ENCODE measurements at places on chromosomes 4 and X. TPM values are rescaled to one million over a fixed set of nuclear protein-coding genes. Genes with fewer than 3 reads are reported as not detected.

The INTS12 gene
- 19.2 TPM for total RNA-seq

The AVPR2 gene
- total RNA-seq: 4.6 TPM

The TMEM150C gene
- 3.5 TPM for total RNA-seq

The SETD7 gene
- total RNA-seq: 79.0 TPM

The SSX1 gene
- not detected for total RNA-seq

The NDNF gene
- 3.5 TPM for total RNA-seq

The PPP1R2C gene
- not detected for total RNA-seq

The TFDP3 gene
- not detected for total RNA-seq

The BEX5 gene
- 7.7 TPM for total RNA-seq

The VCX2 gene
- not detected for total RNA-seq

The MAGED4 gene
- 2.2 TPM for total RNA-seq

The TLR2 gene
- 49.9 TPM for total RNA-seq

DNA sequence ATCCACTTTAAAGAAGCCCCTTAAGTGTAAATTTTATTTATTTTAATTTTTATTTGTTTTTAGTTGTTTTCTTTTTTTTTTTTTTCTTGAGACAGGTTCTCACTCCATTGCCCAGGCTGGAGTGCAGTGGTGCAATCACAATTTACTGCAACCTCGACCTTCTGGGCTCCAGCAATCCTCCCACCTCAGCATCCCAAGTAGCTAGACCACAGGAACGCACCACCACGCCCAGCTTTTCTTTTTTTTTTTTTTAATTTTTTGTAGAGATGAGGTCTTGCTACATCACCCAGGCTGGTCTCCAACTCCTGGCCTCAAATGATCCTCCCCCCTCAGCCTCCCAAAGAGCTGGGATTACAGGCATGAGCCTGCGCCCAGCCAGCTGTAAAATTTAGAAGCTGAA lies 6.0 kb downstream of the SAT1 start:
- H3K27ac ChIP-seq: no peak overlapping the region
- H3K27me3 ChIP-seq: no peaks in the 10 kb centered on the region
- no peaks in the 10 kb centered on the region for H3K4me1 ChIP-seq
- no peak for DNase-seq
- H3K36me3 ChIP-seq: no peaks in the 10 kb centered on the region

DNA sequence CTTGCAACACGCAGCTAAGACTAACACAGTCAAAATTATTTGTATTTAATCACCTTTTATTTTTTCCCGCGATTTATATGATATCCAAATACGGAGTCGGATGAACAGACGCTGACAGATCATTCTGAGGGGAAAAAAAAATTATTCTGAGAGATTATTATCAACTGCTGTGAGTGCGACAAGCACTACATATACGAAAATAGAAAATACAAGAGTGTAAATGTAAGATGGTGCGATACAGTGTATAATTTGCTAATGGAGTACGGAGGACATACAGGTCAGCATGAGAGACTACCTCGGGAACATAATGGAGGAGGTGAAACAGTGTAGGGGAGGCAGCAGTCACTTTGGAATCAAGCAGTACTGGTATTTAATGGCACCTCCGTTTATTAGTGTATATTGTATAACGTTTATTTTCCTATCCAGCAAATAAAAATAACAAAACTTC lies 2.8 kb upstream of the LIN54 start:
- no peaks in the 10 kb centered on the region for H3K4me1 ChIP-seq
- no peak overlapping the region for H3K27ac ChIP-seq
- H3K36me3 ChIP-seq: no peaks in the 10 kb centered on the region

DNA sequence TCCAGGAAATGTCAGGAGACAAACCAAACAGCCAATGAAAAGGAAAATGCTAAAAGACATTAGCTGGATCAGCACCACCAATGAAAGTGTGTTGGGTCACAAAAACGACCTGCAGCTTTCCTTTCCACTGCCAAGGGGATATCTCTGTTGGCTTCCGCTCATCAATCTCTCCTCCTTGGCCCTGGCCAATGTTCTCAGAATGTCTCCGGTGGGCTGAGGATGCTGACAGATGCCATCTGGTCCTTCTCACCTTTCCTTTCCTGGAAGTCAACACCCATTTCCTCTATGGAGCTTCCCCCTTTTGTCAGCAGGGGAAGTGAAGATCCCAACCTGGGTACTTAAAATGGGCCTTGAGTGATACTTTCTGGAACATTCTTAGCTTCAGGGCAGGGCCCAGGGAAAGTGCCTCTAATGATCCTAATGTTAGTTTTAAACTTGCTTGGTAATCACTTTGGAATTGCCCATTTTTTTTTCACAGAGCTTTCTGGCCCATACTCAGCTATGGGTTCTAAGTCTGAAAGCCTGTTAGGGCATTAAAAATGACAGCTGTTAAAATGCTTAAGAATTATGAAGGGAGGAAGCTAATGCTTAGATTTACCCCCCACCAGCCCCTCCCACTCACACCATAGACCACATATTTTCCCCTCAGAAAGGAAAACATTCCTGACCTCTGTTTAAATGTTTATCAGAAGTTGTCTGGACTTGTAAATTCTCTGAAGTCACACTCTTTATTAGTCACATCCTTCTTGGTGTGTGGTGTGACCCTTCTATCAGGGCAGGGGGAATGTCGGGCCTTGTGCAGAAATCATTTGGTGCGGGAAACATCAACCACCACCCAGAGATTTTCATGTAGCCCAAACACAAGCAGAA lies 29.2 kb downstream of the IGFBP7 start:
- H3K4me3 ChIP-seq: no peak overlapping the region
- H3K4me1 ChIP-seq: peaks cover 2% of the 10 kb centered on the region
- peak; percentile 76 for DNase-seq
- H3K36me3 ChIP-seq: no peaks in the 10 kb centered on the region
- H3K27ac ChIP-seq: peak overlapping the region; percentile 100

- H3K36me3 ChIP-seq: no peaks in the 10 kb centered on the region
- DNase-seq: no peak
- no peak overlapping the region for H3K27ac ChIP-seq
- no peaks in the 10 kb centered on the region for H3K4me1 ChIP-seq
These were observed 5.2 kb upstream of the SLC2A9 start for GRCh38 chr4:10026485-10026884.

DNA sequence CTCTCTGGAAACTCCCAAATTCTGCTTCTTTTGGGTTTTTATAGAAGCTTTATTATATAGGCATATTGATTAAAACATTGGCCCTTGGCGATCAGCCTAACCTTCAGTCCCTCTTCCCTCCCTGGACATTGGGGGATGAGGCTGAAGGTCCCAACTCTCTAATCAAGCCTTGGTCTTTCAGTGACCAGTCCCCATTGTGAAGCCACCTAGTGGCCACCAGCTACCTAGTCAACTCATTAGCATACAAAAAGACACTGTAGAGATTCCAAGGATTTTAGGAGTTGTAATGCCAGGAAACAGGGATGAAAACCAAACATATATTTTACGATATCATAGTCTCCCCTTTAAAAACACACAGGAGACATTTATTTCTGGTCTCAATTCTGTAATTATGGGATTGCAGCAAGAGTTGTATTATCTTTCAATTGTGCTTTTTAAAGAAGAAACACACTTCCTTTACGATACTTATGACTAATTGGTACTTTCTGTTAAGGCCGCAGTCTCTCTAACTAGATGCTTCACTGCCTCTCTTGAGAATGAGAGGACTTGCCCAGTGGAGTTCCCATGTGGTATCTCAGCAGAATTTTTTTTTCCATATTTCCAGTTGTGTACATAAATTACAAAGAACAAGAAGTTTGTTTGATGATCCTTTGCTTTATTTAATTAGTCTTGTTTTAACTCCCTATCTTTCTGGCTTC lies 58.2 kb downstream of the WDR17 start:
- H3K4me1 ChIP-seq: no peaks in the 10 kb centered on the region
- no peaks in the 10 kb centered on the region for H3K27me3 ChIP-seq
- no peaks in the 10 kb centered on the region for H3K36me3 ChIP-seq
- DNase-seq: no peak
- H3K27ac ChIP-seq: no peak overlapping the region
- no peak overlapping the region for H3K4me3 ChIP-seq

- H3K27ac ChIP-seq: no peak overlapping the region
- H3K36me3 ChIP-seq: no peaks in the 10 kb centered on the region
- H3K4me3 ChIP-seq: no peak overlapping the region
- H3K4me1 ChIP-seq: no peaks in the 10 kb centered on the region
- no peaks in the 10 kb centered on the region for H3K27me3 ChIP-seq
These were observed 106.8 kb downstream of the STOX2 start for GRCh38 chr4:184011826-184012380.

GRCh38 chrX:23292988-23293651 lies 41.5 kb upstream of the PTCHD1 start:
- H3K4me1 ChIP-seq: no peaks in the 10 kb centered on the region
- H3K27me3 ChIP-seq: no peaks in the 10 kb centered on the region
- no peaks in the 10 kb centered on the region for H3K36me3 ChIP-seq

- H3K4me1 ChIP-seq: no peaks in the 10 kb centered on the region
- H3K27me3 ChIP-seq: no peaks in the 10 kb centered on the region
- DNase-seq: no peak
- H3K4me3 ChIP-seq: no peak overlapping the region
These were observed 22.0 kb downstream of the AFAP1 start for GRCh38 chr4:7917669-7918068.

GRCh38 chr4:28548594-28548993 lies 1688.0 kb downstream of the STIM2 start:
- DNase-seq: no peak
- no peak overlapping the region for H3K4me3 ChIP-seq
- H3K36me3 ChIP-seq: no peaks in the 10 kb centered on the region
- H3K4me1 ChIP-seq: no peaks in the 10 kb centered on the region
- no peak overlapping the region for H3K27ac ChIP-seq

DNA sequence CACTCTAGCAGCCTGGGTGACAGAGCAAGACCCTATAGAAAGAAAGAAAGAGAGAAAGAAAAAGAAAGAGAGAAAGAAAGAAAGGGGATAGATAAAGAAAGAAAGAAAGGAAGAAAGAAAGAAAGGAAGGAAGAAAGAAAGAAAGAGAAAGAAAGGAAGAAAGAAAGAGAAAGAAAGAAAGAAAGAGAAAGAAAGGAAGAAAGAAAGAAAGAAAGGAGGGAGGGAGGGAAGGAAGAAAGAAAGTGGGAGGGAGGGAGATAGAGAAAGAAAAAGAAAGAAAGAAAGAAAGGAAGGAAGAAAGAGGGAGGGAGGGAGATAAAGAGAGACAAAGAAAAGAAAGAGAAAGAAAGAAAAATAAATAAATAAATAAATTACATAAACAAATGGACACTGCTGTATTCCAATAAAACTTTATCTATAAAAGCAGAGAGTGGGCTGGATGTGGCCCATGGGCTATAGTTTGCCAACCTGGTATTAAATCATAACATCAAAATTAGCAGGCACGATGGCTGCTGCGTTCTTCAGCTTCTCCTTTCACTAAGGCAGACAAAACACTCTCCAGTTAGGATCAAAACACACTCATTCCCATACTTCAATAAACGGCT lies 165.0 kb downstream of the ZNF674 start:
- no peaks in the 10 kb centered on the region for H3K36me3 ChIP-seq
- no peak overlapping the region for H3K4me3 ChIP-seq
- H3K27ac ChIP-seq: no peak overlapping the region

DNA sequence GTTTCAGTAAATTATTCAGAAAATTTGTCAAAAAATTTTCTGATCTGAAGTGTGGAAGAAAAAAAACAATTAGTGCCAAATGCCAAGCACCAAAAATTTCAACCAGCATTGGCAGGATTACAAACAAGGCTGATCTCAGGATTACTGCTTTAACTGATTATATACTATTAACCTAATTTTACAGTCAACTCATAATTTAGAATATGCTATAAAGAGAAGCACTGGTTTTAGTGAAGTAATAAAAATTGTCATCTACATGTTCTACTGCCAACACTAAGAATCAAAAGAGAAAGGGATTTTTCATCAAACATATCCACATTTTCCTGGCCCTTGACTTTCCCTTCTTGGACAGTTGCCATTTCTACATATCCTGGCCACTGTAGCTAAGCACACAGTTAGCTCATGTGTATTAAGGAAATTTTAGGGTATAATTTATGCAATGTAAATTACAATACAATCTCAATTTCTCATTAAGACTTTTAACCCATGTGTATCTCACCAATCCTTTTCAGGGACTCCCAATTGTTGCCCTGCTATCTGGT lies 33.8 kb downstream of the THOC2 start:
- H3K36me3 ChIP-seq: no peaks in the 10 kb centered on the region
- no peaks in the 10 kb centered on the region for H3K27me3 ChIP-seq
- H3K27ac ChIP-seq: no peak overlapping the region
- H3K4me3 ChIP-seq: no peak overlapping the region
- no peaks in the 10 kb centered on the region for H3K4me1 ChIP-seq
- no peak for DNase-seq

GRCh38 chrX:47181301-47181700 lies 12.3 kb upstream of the UBA1 start:
- H3K4me1 ChIP-seq: no peaks in the 10 kb centered on the region
- DNase-seq: peak; percentile 53
- H3K4me3 ChIP-seq: no peak overlapping the region
- H3K27me3 ChIP-seq: no peaks in the 10 kb centered on the region

DNA sequence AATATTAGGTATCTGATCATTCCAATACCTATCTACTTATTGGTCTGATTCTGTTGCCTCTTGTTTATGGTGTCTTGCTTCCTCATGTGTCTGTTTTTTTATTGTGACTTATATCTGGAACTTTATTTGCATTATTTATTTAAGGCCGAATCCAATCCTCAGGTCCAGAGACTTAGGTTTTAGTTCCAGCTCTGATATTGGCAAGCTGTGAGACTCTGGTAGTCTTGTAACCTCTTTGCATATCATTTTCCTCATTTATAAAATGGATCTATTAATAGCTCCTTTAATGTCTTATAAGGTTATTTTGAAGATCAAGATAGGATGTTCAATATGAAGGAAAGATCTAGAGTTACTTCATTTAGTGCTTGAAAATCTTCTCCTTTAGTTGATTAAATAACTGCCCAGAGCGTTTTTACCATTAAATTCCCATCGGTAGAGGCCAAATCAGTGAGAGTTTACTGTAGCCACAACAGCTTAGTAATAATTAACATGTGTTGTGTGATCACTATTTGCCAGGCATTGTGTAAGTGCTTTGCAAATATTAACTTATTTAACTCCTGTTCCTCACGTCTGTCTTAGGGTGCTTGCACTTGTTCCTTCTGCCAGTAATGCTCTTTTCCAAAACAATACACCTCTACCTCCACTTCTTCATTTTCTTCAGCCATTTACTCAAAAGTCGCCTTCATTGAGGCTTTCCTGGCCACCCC lies 82.2 kb downstream of the CC2D2A start:
- no peak overlapping the region for H3K4me3 ChIP-seq
- no peaks in the 10 kb centered on the region for H3K27me3 ChIP-seq
- H3K27ac ChIP-seq: no peak overlapping the region
- peaks cover 7% of the 10 kb centered on the region for H3K36me3 ChIP-seq
- no peaks in the 10 kb centered on the region for H3K4me1 ChIP-seq

GRCh38 chrX:50779694-50780093 lies 34.3 kb downstream of the SHROOM4 start:
- no peaks in the 10 kb centered on the region for H3K27me3 ChIP-seq
- no peak overlapping the region for H3K27ac ChIP-seq
- no peaks in the 10 kb centered on the region for H3K36me3 ChIP-seq
- H3K4me1 ChIP-seq: no peaks in the 10 kb centered on the region
- no peak overlapping the region for H3K4me3 ChIP-seq

- H3K36me3 ChIP-seq: no peaks in the 10 kb centered on the region
- DNase-seq: no peak
- H3K27ac ChIP-seq: no peak overlapping the region
- H3K4me1 ChIP-seq: no peaks in the 10 kb centered on the region
These were observed 261.5 kb downstream of the SLC7A11 start for GRCh38 chr4:137980641-137981040.

- no peaks in the 10 kb centered on the region for H3K4me1 ChIP-seq
- no peak overlapping the region for H3K4me3 ChIP-seq
- peaks cover 1% of the 10 kb centered on the region for H3K27me3 ChIP-seq
- H3K36me3 ChIP-seq: no peaks in the 10 kb centered on the region
- no peak overlapping the region for H3K27ac ChIP-seq
These were observed 151.4 kb downstream of the ZNF518B start for GRCh38 chr4:10305816-10306215.

GRCh38 chrX:67604979-67605703 lies 61.3 kb downstream of the AR start:
- no peak overlapping the region for H3K27ac ChIP-seq
- DNase-seq: no peak
- no peaks in the 10 kb centered on the region for H3K36me3 ChIP-seq
- no peak overlapping the region for H3K4me3 ChIP-seq
- no peaks in the 10 kb centered on the region for H3K27me3 ChIP-seq

Data from aorta (tissue), 5 donors.